ENCODE measurements at places on chromosomes 3 and 15.

GRCh38 chr3:25429361-25430286, 1.6 kb downstream of the RARB start:
- DNase-seq = no peak

GRCh38 chr3:186013312-186013711, 75.5 kb upstream of the TRA2B start:
- DNase-seq = no peak

- no peak for DNase-seq
These were observed 156.9 kb downstream of the MEGF11 start for GRCh38 chr15:66096688-66097058.

DNA sequence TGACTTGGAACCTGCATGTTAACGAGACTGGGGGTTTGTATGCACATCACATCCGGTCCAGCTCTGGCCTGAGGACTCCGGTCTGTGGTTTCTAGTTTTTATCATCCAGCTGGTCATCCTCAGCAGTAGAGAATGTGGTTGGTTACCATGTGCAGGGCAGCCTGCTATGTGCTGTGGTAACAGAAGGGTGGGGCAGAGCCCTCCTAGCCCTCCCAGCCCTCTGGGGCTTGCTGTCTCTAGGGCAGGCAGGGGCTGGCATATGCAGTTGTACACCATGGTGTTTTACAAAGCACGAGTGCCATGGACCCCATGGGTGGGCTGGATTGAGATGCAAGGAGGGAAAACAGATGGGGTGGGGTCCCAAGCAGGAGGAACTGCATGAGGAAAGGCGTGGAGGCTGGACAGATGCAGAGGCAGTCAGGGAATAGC, 70.2 kb downstream of the APBA2 start:
- DNase-seq = no peak

DNA sequence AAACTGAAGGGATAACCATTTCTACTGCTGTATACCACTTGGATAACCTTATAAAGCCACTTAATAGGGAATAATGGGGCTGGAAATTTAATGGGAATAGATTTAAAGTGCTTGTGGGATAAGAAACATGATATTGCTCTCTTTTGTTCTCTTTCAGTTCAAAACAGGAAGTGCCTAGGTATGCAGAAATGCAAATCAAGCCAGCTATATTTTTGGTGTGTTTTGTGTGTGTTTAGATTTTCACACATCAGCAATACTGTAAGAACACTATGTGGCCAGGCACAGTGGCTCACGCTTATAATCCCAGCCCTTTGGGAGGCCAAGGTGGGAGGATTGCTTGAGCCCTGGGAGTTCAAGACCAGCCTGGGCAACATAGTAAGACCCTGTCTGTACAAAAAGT, 442.3 kb upstream of the TPRG1 start:
- no peak for DNase-seq

DNA sequence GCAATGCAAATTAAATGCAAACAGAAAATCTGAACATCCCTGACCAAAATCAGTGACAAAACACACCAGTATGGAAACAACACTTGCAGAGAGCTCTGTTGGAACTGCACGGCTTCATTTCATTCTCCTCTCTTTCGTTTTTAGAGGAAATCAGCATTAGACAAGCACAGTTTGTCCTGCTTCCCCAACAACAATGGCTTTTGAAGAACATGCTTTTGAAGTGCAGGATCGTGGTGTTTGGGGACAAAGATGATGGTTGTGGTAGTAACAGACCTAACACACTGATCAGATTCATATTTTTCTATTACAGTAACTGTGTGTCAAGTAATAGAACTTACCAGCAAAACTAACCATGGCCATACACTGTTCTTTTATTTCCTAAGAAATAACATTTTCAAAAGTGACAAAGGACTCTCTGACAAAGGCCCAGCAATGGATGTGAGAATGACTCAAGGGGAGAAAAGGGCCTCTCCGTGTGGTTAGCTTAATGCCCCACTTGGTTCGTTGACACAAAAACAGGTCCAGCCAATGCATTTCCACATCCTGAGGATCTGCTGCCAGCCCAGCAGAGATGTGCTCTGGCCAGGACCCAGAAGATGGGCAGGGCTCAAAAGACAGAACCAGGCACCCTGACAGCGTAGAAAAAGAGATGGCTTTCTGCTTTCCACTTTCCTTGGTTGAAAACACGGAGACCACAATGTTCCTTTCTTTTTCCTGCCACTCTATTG, 84.1 kb downstream of the CCNL1 start:
- DNase-seq = no peak

GRCh38 chr3:20055020-20055775, 15.0 kb downstream of the KAT2B start:
- no peak for DNase-seq

GRCh38 chr3:135779590-135780235, 185.8 kb upstream of the PPP2R3A start:
- DNase-seq = no peak

DNA sequence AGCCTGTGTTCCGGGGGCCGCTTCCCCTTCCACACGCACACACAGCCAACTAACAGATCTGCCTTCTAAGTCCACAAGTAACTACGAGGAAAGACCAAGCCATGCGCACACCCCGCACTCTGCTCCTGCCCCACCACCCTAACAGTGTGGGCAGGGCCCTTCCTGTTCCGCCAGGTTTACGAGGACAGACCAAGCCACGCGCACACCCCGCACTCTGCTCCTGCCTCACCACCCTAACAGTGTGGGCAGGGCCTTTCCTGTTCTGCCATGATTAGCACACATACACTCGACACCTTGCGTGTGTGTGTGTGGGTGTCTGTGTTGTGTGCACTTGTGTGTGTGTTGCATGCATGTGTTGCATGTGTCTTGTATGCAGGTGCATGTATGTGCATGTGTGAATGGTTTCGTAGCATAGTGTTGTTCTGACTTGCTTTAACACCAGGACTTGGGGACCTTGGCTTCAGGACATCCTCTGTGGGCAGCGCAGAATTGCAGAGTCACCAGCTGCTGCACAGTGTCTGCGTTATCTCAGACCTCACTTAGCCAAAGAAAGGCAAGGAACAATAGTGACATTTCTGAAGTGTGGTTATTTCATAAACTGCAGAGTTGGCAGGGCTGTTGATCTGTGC, 114.4 kb downstream of the CHSY1 start:
- no peak for DNase-seq

DNA sequence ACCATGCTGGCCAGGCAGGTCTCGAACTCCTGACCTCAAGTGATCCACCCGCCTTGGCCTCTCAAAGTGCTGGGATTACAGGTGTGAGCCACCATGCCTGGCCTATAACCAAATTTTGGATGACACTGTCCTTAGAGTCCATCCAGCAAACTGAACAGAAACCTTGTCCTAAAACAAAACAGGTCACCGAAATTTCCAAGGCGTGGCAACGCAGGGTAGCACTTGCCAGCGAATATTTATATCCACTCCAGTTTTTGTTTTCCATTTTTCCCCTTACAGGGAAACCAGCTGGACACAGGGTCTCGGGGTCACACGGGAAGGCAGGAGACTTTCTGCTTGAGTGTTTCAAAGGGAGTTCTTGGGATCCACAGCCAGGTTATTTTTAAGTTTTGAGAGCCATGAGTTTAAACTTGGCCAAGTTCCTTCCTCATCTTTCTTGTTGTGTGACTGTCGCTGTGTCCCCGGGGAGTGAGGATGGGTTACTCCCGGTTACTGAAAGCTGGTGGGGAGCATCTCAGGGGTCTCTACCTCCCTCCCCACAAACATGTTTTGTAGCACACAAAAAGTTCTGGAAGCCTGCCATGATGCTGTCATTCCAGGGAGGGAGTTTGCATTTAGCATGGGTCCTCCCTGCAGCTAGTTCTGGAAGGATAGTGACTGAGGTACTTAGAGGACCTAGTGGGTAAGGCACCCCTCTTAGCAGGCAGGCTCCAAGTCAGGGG, 12.6 kb downstream of the LIMD1 start:
- no peak for DNase-seq

DNA sequence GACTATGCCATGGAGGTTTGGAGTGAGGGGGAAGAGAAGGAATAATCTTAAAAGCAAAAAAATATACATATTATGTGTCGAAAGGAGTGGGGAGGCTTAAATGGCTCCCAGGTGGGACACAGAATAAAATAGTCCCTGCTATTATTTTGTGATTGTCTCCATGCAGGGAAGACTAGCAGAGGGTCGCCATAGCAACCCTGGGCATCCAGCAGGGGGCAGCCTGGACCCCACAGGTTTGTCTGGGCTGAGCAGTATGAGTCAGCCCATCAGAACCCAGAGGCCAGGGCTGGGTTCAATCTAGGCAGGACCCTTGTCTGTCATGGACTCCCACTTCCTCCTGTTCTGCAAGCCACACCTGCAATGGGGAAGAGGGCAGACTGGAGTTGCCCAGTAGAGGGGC, 17.6 kb upstream of the LINGO1 start:
- no peak for DNase-seq

GRCh38 chr3:48135552-48136495, 52.4 kb downstream of the CDC25A start:
- no peak for DNase-seq

DNA sequence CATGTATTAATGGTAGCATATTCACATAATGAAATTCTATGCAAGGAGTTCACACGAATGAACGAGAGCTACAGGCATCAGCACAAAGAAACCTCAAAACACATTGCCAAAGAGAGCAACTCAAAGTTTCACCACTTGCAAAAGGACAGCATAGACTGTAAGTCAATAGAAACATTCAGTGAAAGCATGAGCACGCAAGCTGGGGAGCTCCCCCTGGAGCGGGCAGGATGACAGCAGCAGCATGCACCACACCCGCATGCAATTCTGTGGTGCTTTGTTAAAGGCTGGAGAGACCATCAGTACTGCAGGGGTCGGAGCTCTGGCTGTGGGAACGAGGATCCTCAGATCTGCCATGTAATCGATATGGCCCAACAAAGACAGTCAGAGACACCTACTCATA, 18.7 kb downstream of the OCA2 start:
- no peak for DNase-seq
